NCI-H446 (cell line): ENCODE measurements at places on chromosomes 12 and 14.

DNA sequence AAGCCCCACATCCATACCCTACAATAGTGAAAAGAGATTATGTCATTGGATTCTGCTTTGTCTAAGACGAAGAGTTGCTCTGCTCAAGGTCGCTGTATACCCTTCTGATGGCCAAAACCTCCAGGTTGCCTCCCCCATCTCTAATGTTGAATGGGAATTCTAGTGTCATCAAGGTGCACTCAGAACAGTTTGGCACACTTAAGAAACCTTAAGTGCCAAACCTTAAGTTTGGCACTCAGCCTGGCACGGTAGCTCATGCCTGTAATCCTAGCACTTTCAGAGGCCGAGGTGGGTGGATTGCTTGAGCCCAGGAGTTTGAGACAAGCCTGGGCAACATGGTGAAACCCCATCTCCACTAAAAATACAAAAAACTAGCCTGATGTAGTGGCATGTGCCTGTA is 1245.6 kb upstream of the SEL1L start:
- DNase-seq, result no peak

DNA sequence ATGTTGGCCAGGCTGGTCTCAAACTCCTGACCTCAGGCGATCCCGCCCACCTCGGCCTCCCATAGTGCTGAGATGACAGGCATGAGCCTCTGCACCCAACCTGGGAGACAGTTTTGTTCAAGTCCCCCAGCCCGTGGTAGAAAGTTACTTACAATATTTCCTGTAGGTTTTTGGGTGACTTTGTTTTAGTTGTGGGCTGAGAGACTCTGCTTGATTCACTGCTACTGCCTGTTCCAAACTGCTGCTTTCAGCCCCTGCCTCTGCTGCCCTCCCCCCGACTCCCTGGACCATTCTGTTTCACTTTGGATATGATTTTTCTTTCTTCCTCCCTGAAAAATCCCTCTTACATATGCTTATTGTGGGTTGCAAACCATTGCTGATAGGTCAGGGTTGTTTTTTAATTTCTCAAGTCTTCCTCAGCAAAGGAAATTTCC is 13.4 kb upstream of the PCNX1 start:
- no peak for DNase-seq

DNA sequence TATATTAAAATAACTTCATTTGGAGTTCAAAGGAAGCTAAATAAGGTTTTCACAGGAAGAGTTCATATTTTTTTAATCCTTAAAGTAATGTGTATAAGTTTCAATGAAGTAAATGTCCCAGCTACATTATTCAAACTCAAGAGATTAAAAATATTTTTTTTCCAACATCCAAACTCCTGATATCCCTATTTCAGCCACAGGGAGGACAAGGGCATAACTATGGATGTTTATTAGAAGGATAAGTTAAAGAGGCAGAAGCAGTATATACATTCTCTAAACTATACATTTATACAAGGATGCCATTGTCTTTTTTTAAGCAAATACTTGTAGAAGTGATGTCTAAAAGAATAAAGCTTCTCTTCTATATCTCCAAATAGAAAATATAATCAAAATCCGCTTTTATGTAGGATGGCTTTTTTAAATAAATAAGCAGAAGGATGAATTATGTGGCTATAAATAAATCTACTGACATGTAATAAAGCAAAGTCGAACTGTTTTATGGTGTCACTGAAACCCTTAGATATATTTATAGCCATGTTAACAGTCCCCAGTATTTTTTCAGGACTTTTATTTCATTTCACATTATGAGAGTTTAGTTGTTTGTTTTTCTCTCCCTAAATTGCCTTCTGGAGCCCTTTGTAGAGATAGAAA is 936.5 kb downstream of the DIO2 start:
- DNase-seq, result peak; percentile 27

- DNase-seq, result no peak
These were observed 42.7 kb downstream of the TMBIM6 start for GRCh38 chr12:49783917-49784676.

DNA sequence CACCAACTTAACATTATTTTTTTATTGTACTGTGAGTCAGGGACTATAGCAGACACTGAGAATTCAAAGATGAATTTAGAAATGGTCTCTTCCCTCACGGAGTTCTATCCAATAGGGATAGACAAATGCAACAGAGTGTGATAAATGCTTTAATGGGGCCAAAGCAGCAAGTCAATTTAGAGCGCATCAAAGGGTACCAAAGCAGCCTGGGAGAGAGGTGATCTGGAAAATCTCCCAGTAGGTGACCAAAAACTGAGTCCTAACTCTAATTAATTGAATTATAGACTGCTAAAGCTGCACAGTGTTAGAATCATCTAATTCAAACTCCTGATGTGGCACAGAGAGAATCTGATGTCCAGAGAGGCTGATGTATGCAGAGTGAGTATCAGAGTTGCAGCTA is 2.6 kb downstream of the LIN7A start:
- DNase-seq, result no peak

GRCh38 chr14:23481979-23482822 is 12.7 kb downstream of the NGDN start:
- DNase-seq, result no peak

DNA sequence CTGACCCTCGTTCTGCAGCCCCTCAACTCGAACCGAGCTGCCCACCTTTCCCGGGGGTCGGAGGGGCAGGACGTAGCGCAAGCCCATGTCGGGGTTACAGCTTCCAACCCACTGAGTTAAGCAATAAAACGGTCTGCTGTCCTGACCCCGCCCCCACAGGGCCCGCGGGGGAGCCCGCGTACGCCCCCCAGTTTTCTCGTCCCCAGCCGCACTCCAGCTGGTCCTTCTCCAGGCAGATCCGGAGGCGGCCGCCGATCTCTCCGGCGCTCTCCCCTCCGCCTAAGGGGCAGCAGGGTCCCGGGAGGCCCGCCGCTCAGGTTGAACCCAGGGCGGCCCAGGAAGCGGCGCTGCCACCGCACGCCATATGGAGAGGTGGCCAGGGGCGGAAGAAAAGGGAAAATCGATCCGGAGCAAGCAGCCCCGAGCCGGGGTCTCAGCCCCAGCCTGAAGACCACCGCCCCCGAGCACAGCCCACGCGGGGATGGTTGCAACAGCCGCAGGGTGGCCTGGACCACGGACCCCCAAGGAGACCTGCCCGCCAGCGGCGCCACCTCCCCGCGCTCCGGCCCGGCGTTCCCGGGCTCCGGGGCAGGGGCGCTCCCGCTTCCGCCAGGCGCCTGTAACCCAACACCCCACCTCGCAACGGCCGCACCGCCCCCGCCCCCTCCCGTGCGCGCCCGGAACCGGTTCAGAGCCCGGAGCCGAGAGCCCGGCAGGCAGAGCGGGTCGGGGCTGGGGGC is 760 bp downstream of the ACTN1 start:
- DNase-seq, result peak; percentile 41

- peak; percentile 29 for DNase-seq
These were observed 823 bp downstream of the ATG2B start for GRCh38 chr14:96362071-96362964.

DNA sequence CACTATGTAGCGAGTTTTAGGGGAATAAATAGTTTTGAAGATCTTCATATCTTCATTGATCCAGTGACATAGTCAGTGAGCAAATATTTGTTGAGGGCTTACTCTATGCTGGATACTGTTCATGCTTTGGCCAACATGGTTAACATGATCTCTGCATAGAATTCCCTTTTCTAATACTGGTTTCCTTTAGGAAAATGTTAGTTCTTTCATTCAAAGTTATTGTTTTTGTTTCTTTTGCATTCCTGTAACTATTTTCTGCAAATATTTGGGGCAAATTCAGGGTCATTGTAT is 226.5 kb downstream of the C12orf50 start:
- no peak for DNase-seq

- DNase-seq, result no peak
These were observed 82.9 kb upstream of the DYNC1H1 start for GRCh38 chr14:101881426-101881825.

GRCh38 chr12:105322070-105322469 is 8.4 kb upstream of the C12orf75 start:
- DNase-seq, result no peak

DNA sequence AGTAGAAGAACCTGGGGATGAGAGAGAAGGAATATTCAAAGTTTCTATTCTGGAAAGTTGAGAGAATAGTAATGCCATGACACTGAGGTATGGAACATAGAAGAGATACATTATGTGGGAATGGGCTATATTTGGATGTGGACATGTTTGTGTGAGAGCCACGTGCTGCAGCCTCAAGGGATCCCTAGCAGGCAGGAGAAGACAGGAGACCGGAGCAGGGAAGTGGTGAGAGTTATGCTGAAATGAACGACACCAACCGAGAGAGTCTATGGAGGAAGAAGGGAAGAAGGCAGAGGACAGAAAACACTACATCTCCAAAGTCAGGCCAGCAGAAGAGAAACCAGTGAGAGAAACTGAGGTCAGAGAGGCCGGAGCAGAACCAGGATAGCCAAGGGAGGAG is 10.0 kb upstream of the RIPK3 start:
- DNase-seq, result no peak
